IPS-NIHi11 (cell line): ENCODE measurements at places on chromosomes 6 and 20.
A peak's percentile ranks its signal among the peaks of the same experiment; 100 is the strongest.

GRCh38 chr6:75446241-75446880 lies 47.2 kb downstream of the FILIP1 start:
- DNase-seq = no peak

GRCh38 chr20:16694161-16694560 lies 35.7 kb upstream of the SNRPB2 start:
- DNase-seq = no peak

DNA sequence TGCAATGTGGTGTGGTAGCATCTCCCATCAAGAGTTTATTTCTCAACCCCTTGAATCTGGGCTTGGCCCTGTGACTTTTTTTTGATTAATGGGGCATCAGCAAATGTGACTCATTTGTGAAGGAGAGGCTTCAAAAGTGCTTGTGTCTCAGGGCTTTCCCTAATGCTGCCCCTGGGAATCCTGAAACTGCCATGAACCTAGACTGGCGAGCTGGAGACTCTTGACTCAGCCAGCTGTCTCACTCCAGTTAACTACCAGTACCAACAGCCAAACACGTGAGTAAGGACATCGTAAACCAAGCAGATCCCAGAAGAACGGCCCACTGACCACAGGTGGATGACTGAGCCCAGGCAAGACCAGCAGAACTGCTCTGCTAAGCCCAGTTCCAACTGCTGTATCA lies 72.8 kb upstream of the ADTRP start:
- DNase-seq = no peak

GRCh38 chr20:54205450-54205849 lies 2.4 kb upstream of the PFDN4 start:
- no peak for DNase-seq

DNA sequence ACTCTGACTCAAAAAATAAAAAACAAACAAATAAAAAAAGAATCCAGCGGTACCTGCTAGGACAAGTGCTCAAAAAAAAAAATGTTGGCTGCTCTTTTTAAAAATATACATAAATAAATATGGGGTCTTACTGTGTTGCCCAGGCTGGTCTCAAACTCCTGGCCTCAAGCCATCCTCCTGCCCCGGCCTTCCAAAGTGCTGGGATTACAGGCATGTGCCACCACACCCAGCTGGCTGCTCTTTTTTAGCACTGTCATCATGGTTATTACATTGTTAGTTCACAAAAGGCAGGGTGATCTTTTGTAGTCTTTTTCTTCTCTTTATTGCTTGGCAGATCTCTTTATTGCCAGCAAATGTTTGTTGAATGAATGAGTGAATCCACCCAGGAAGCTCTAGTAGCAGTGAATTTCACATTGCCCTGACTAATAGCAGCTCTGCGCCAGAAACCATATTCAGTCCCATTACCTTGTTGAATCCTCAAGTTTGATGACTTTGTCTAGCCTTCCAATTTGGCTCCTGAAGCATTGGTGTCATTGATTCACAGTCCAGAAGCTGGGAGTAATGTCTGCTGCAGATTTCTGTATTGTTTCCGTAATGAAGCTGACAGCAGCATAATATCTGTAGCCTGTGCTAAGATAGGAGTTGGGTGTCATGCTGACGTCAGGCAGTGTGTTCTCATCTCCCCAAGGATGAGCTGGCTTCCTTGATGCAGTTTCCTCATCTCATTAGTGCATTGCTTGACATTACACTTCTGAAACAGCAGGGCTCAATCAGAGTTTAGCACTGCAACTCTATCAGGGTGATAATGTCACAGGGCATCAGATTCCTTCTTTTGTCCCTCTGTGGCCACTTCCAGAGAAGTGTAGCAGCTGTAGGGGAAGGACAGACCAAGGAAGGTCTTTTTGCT lies 84.9 kb upstream of the TGM3 start:
- DNase-seq = no peak

DNA sequence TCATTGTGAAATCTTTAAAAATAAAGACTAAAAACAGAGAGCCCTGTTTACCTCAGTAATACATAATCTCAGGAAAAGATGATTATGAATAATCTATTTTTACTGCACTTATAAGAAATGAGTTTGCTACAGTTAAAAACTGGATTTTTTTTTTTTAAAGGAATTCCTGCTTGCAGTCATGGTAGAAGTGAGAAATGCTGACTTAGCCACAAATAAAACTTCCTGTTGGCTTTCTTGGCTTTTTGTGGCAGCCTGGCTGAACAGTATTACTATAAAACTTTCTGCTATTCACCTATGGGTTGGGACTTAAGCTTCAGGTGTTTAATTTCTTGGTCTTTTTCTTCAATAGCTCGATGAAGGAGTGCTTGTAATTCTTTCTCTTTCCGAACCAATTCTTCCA lies 12.0 kb upstream of the MAP7 start:
- DNase-seq = no peak

DNA sequence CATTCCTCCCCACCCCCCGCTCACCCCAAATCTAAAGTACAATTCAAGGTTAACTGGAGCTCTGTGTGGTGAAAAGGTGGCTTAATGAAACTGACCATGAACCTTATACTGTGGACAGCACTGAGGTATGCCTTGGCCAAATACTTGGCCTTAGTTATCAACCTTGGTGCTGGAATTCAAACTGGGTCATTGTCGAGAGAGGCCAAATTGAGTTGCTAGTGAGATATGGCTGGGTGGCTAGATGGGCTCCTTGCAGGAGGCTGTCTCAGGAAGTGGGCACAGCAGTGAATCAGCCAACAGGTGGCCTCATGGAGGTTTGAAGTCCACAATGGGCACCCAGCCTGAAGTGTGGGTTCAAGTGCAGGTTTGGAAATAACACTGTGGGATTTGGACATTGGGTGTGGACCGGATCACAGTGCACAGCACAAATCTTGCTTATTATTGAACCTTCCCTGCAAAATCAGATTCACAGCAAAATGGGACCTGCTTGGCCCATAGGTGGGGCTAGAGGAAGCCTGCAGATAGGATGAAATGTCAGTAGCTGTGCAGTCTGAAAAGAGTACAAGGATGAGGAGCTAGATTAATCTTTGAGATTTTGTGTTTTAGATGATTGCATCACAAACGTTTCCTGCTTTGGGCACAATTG lies 5.6 kb upstream of the BTBD3 start:
- no peak for DNase-seq

DNA sequence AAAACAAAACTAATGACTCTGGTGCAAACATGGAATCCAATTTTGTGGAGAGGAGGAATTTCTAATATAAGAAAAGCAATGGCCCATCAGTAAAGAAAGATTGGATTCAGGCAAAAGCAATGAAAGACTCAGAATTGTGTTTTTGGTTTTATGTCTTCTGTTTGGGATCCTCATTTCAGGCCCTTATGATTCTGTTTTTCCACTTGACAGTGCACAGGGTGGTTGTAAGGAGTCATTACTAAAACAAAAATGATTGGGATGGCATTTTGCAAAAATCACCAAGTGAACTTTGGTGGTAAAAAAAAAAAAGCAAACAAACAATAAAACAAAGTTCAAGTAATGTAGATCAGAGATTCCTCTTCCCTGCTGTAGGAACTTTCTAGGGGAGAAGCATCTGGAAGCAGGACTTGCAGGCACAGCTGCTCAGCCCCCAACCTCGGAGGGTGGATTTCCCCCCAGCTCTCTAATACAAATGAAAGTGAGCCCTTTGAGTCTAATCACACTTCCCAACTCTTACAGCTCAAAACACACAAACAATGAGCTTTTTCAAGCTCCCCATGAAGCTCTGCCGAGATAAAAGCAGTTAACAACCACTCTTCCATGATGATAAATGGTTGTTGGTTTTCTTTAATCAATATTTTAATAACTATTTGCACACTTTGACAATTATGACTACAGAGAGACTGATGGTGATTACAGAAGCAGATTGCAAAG lies 177.7 kb downstream of the ZDHHC14 start:
- no peak for DNase-seq

GRCh38 chr6:156767603-156768467 lies 9.3 kb upstream of the ARID1B start:
- no peak for DNase-seq

GRCh38 chr6:15299430-15300131 lies 53.7 kb downstream of the JARID2 start:
- DNase-seq = no peak

GRCh38 chr20:36465109-36466080 lies 75.9 kb upstream of the MYL9 start:
- no peak for DNase-seq

GRCh38 chr6:170461556-170462365 lies 91.3 kb downstream of the PSMB1 start:
- no peak for DNase-seq

DNA sequence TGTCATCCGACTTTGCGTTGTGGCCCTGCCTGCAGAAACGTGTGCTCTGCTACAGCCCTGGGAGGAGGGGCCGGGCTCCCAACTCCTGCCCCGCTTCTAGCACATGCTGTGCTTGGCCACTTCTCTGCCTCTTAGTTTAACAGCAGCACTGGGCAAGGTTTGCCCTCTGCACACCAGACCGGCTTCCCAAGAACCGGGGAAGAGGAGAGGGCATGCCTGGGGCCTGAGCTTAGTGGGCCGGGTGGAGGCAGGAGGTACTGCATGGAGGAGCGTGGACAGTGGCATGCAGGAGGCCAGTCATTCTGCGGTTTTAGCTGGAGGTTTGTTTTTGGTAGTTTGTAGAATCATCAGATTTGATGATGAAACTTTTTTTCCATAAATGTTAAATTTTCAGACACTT lies 45.5 kb downstream of the CEP43 start:
- DNase-seq = peak; percentile 53

- no peak for DNase-seq
Observed at GRCh38 chr6:45836984-45837383, 178.7 kb downstream of the CLIC5 start.

DNA sequence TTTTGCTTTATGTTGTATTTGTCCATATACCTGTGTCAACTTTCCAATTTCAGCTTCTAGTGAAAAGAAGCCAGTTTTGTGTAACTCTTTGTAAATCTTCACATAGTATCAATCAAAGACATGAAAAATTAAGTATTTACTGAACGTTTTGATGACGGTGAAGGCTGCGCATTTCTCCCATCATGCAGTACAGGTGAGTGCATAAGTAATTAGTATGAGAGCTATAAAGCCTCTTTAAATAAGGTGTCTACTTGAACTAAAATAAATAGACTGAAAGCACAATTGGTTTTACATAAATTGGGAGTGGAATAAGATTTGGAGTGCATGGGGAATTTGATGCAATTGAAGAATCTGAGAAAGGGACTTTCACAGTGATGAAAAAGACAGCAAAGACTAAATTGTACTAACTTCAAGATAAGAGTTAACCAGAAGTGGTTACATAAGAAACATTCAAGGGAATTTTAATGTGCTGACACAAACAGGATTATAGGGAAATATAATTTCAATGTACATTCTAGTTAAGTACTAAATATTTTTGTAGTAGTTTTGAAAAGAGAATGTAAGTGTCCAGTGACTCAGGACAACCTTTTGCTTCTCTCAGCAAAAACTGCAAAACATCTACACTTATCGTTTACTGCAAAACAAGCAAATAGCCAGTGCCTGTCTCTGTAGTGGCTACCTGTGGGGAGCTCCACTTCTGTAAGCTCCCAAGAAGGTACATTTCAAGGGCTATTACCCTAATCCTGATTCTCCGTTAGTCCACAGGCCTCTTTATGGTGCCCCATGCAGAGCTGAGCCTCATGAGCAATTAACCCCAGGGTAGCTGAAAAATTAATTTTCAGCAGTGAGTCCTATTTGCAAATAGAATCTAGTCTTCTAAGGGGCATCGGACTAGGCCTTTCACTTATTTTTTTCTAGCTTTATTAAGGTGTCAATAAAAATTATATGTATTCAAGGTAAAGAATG lies 13.0 kb downstream of the TENT5A start:
- DNase-seq = no peak

- DNase-seq = no peak
Observed at GRCh38 chr20:10448270-10449156, 13.4 kb downstream of the SLX4IP start.

DNA sequence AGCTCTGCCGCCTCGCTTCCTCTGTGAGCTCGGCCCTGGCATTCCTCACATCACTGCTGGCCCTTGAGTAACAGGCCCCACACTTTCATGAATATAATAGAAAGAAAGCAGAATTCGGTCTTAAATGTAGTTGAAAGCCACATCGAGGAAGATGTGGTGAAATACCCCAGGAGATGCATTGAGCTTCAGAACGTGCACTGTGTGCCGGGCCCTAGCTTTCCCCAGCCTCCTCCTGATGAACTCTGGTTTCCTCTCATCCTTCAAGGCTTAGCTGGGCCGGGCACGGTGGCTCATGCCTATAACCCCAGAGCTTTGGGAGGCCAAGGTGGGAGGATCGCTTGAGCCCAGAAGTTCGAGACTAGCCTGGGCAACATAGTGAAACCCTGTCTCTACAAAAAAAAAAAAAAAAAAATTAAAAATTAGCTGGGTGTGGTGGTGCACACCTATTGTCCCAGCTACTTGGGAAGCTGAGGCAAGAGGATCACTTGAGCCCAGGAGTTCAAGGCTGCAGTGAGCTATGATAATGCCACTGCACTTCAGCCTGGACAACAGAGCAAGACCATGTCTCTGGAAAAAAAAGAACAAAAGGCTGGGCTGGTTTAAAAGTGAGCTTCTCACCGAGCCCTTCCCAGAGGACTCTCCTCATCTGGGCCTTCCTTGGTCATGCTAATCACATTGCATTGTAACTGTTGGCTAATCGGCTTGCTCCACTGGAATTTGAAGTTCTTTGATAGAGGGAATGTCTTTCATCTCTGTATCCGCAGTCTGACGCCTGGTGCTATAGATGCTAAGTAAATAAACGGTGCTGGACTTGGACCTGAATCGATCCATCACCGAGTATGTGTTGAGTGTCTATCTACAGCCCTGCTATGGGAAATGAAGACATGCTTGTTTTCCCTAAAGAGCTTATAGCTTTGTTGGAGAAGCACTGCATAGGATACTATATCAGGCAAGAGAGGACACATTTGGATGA lies 43.8 kb upstream of the FOXQ1 start:
- DNase-seq = no peak

- no peak for DNase-seq
Observed at GRCh38 chr6:145947108-145947720, 16.9 kb downstream of the SHPRH start.

DNA sequence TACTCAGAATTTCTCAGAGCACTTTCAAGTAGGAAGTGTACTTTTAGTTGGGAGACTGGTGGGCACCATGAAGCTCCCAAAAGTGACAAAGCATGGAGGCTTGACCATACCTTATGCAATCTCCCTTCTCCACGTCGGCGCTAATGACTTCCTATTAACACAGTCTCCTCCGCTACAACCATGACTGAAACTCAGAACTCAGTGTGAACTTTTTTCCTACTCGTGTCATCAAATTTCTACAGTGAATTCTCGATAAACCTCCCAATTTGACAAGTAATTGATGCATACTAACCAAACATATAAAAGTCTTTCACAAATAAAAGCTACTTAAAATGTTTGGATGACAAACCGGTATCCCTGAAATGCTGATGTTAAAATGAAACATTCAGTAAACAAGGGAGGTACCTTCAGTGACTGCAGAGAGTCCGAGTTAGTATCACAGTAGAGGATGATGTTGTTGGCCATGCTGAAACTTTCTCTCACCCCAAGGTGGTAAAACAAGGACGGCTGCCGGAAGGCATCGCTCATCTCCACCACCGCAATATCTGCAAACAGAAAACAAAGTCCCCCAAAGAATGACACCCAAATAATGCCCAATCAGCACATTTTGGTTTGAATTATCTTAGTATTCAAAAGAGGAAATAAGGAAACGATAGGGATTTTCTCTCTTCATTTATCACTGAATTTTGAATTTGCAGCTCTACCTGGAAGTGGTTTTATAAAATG lies 72.1 kb downstream of the MAP3K5 start:
- DNase-seq = no peak
